ENCODE measurements at places on chromosomes 5 and 9.

- DNase-seq: no peak
Observed at GRCh38 chr5:39194466-39195136, 24.8 kb downstream of the FYB1 start.

DNA sequence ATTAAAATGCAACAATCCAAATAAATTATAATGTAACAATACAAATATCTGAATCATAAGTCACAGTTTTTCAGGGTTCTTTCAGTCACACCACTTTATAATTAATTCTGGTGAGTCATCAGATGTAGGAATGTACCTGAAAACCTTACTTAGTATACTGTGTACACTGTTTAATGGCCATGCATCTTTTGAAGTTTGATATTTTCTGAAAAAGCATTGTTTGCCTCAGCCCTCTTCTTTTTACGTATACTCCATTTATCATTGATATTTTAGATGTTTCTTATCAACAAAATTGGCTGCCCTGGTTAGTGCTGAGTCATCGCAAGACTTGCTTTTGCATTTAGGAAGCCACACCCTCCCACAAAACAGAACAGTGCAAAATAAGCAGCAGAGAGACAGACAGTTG is 218.6 kb downstream of the PJA2 start:
- peak; percentile 5 for DNase-seq

DNA sequence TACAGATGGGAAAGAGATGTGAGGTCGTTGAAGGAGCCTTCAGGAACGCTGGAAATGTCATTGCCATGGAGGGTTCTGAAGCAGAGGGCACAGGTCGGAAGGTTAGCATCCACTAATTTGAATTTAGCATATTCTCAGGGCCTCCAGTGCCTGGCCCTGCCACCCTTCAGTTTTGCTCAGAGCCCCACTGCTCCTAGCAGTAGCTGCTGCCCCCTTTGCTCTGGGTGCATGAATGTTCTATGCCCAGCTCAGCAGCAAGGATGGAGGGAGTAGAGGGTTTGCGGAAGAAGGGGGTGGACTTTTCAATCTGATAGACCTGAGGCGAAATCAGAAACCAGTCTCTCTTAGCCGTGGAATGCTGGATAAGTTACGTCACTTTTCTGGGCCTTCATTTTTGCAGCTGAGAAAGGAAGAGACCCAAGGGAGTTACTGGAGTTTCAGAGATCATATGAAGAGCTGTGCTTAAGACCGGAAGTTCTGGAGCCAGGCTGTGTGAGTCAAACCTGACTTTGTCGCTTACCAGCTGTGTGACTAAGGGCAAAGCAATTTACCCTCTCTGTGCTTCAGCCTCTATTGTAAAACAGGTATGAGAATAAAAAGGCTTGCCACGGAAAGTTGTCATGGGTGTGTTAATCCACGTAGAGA is 133.2 kb upstream of the PANK3 start:
- no peak for DNase-seq

GRCh38 chr9:134223091-134223490 is 58.7 kb upstream of the RNU6ATAC start:
- DNase-seq: no peak

DNA sequence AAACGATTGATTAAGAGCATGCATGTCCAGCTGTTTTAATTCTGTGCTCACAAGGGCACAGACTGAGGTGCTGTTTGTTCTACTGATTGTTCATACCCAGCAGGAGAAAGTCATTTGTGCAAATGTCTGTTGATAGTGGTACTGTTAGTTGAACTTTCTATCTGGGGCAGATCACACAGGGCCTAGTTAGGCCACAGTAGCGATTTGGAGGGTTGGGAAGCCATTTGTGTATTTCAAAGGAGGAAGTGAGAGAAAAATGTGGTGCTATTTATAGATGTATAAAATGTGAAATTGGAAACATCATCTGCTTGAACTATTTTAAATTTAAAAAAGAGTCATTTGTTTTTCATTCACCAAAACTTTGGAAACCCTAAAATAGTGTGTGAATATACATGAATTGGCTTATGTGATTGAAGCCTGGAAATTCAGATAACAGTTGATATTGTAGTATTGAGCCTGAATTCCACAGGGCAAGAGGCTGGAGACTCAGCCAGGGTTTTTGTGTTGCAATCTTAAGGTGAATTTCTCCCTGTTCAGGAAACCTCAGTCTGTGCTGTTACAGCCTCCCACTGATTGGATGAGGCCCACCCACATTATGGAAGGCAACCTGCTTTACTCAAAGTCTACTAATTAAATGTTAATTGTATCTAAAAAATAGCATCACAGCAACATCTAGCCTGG is 162.0 kb upstream of the CDKN2B start:
- no peak for DNase-seq

GRCh38 chr5:76099756-76100155 is 16.6 kb downstream of the SV2C start:
- DNase-seq: no peak

GRCh38 chr9:87606841-87607521 is 109.3 kb downstream of the DAPK1 start:
- no peak for DNase-seq

- no peak for DNase-seq
Observed at GRCh38 chr9:123005964-123006363, 27.5 kb upstream of the GPR21 start.

DNA sequence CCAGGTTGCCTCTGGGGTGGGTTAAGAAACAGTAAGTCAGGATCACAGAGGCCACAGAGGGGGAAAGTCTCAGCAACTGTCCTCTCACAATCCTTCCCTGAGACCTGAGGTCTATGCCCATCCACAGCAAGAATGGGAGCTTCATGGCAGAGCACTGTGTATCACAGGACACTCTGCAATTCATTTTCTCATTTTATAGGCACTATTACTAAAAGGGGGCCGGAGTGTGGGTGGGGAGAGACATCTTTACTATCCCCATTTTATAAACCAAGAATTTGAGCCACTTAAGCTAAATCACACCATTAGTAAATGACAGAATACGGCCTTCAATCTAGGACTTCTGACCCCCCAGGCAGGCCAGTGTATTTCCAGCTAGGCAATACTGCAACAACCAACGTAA is 79.9 kb downstream of the LHFPL2 start:
- DNase-seq: no peak

DNA sequence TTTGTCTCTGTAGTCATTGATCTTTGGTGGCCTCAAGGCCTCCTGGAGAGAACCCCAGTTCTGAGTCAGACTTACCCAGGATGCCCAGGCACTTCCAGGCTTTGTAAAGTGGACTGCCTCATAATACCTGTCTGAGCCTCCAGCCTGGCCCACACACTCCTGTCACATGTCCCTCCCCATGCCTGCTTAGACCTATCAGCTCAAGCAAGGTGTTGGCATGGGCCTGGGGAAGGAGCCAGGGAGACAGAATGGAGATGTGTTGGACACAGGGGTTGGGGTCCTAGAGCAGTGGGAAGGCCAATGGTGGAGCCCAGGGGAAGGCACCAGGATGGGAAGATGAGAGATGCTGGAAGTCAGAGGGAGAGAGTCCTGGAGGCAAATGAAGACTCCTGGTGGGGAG is 136.2 kb downstream of the CFAP90 start:
- no peak for DNase-seq

GRCh38 chr9:133740911-133741310 is 2.8 kb upstream of the SARDH start:
- no peak for DNase-seq

- DNase-seq: no peak
Observed at GRCh38 chr5:111635916-111636570, 121.0 kb downstream of the NREP start.

GRCh38 chr9:85521371-85522197 is 220.2 kb downstream of the AGTPBP1 start:
- DNase-seq: no peak

- DNase-seq: peak; percentile 3
Observed at GRCh38 chr5:71719063-71719964, at the start of gene CARTPT. TSS of gene CARTPT (plus strand) at chr5:71719275. CDS start at chr5:71719294, 19 bp downstream.

DNA sequence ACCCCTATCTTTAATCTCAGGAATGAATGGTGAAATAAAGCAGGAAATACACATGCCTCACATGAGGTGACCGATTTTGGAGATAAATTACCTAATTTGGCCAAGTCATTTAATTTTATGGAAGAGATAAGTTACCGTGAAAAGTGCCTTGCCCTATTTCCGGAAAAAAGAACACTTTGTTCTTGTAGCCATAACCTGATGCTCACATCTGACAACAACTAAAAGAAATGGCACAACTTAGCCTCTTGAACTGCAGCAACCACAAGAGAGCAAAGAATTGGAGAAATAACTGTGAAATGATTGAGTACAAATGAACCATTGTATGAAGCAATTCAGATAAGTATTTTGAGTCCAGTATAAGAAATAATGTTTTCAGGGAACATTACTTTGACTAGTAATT is 628.1 kb upstream of the TYRP1 start:
- DNase-seq: no peak

DNA sequence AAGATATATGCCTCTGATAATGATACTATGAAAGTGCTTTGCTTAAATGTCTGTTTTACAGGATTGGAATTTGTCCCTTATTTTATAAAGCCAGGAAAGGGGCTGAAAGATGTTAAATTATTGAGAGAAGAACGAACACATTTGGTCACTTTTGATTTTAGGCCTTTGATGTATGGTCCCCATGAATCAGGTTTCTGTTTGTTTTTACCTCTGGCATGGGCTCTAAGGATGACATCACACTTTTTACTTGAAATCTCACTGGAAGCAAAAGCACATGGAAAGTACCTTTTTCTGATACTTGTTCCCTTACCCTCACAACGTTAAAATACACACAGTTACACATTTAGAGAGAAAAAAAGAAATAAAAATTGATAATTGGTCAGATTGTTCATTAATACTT is 6.9 kb downstream of the OTULIN start:
- no peak for DNase-seq

DNA sequence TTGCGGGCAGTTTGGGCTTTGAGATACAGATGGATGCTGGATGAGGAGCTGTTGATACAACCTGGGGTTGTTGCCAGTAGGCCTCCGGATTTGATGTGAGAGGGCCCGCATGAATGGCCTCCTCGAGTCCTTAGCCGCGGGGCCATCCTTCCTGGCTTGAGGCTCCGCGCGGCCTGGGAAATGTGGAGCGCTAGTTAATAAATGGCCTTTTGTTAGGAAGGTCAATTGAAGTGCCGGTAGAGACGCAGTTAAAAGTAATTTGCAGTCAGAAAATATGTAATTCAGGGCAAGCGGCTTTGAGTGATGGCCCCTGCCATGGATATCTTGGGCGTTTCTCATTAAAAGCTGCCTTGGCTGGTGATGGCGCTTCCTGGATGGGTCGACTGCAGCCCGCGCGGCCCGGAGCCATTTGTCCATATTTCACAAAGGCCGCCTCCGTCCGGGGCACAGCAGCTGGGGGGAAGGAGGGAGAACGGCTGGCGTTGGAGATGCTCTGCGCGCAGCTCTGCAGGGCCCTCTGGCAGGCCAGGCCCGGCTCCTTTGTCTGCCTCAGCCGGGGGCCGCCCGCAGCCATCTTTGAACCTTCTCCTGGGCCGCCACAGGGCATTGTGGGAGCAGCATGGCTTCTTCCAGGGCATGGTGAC is 11.2 kb downstream of the MVB12B start:
- DNase-seq: no peak

GRCh38 chr9:1337169-1337568 is 287.0 kb downstream of the DMRT2 start:
- no peak for DNase-seq

GRCh38 chr9:89342213-89342612 is 23.9 kb downstream of the SECISBP2 start:
- DNase-seq: no peak

DNA sequence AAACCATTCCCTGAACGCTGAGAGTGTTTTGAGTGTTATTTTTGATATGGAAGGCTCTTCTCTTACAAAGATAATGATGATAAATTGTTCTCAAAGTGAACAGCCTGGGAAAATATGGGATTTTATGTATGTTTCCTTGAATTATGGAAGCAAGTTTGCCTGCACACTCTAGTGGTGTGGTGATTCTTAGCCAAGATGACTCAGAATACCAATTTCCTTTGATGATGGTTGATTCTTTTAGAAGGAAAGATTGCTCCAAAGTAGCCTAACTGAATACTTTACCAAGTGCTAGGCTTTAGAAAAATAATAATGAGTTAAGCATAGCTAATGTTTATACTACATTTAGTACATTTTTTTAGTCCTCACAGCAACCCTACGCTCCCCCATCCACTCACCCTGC is 243.4 kb downstream of the EBF1 start:
- DNase-seq: no peak

DNA sequence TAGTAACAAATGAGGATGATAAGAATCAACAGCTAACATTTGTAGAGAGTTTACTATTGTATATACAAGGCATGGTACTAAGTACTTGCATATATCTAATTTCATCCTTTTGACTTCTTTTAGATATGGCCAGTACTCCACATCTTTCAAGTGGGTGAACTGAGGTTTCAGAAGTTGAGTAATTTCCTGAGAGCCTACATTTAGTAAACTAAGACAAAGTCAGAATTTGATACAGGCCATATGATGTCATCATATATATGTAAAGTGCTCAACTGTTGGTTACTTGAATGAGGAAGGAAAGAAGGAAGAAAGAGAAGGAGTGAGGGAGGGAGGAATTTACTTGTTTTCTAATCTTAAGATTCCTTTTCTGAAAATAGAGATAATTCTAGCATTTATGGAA is 52.8 kb downstream of the GRIA1 start:
- DNase-seq: no peak

DNA sequence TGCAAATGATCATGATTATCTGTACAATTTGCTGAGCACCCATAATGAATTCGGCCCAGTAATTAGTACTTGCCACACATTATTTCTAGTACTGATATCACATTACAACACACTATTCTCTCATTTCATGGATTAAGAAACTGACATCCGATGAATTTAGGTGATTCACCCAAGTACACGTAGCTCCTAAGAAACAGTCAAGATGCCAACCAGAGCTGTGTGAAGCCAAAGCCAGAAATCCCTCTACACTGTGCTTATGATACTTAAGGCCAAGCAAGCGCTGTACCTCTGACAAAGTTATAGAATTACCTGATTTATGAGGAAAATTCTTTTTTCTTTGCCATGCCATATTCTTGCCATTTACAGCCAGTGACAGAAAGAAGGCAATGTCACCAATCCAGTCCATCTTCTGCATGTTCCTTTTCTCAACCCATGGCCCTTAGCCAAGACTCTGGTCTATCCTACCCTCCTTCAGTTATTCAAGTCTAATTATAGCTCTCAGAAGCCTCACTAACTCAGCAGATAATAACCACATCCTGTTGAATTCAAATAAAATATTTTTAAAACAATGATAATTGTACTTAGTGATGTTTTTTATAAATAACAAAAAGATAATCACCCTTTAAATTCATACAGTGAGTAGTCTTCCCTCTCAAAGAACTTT is 74.3 kb upstream of the PTGER4 start:
- no peak for DNase-seq

DNA sequence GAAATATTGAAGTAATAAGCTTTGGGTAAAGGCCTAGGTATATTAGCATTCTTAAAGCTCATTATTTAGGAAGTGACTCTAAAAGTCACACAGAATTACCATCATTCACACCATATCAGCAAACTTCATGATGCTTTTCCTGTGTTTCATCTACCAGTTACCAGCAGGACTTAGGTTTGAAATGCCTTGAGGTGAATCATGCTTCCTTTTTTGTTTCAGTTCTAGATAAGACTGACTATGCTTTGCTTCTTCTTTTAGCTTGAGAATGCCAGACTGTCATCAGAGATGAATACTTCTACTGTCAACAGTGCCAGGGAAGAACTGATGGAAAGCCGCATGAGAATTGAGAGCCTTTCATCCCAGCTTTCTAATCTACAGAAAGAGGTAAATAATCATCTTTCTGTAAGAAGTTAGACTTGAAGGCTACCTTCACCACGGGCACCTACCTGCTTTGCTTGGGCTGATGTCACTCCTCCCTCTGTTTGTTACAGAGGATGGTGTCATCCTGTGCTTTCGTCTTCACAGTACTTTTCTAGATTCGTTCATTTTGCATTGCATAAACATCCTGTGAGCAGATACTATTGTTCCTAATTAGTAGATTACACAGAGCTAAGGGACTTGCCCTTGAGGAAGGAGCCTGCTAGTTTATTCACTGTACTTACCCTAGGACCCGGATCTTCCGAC is 34.7 kb downstream of the LMNB1 start:
- DNase-seq: peak; percentile 48

Measured in activated CD8-positive, alpha-beta T cell treated with anti-CD3 and anti-CD28 coated beads for 36 hours (primary cell).